ENCODE measurements at places on chromosomes 1 and 21.
A peak's percentile ranks its signal among the peaks of the same experiment; 100 is the strongest.

GRCh38 chr1:44650159-44650831 is 24.0 kb downstream of the TMEM53 start:
- DNase-seq = no peak

GRCh38 chr1:181592255-181592859 is 109.0 kb downstream of the CACNA1E start:
- DNase-seq = no peak

- no peak for DNase-seq
Measured at GRCh38 chr1:24846671-24847070, 83.4 kb downstream of the RUNX3 start.

DNA sequence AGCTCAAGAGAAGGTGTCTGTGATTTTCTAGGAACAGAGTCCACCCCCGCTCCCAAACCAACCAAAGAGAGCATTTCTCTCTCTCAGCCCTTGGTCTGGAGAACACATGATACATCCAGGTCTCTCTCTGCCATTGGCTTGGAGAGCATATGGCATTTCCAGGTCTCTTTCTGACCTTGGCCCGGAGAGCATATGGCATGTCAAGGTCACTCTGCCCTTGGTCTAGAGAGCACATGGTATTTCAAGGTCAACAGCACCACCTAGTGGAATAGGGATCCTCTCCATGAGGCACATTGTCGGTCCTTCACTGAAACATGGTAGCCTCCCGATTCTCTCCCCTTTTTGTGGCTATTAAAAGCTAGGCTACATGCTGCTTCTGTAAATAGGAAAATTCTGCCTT is 437.7 kb upstream of the OLFM3 start:
- peak; percentile 20 for DNase-seq

DNA sequence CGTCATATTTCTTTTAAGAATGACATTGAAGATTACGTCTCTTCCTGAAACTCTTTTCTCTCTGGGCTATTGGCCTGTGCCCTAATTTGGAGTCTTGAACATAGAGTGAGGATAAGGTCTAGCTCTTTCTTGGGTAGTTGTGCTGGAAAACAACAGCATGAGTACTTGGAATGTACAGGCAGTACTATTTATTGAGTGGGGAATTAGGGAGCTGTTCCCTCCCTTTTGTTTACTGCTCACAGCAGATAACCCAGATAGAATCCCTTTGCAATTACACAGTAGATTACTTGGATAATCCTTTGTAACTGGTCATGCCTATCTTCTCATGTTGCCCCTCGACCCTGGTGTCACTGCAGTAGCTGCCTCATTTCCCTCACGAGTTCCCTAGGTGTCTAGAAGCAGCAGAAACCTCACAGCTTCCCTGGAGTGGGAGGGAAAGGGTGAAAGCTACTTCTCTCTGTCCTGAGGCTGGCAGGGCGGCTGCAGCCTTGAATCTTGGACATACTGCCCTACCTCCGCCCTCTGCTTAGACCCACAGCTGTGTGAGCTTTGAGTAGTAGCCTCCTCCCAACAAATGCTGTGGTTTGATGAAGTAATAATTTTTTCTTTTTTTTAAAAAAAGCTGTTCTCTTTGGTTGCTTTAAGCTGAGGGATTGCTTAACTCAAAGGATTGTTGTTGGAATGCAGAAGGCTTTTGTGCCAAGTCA is 70.6 kb downstream of the FGGY start:
- DNase-seq = peak; percentile 69

- no peak for DNase-seq
Measured at GRCh38 chr1:183331091-183331742, 87.0 kb downstream of the NMNAT2 start.

- DNase-seq = no peak
Measured at GRCh38 chr1:22090867-22091266, 38.4 kb downstream of the CDC42 start.

GRCh38 chr21:36479415-36480402 is at the start of gene CLDN14:
CLDN14 (minus strand) TSS chr21:36480122; CDS start chr21:36461695, 18,427 bp downstream.
- DNase-seq = no peak

DNA sequence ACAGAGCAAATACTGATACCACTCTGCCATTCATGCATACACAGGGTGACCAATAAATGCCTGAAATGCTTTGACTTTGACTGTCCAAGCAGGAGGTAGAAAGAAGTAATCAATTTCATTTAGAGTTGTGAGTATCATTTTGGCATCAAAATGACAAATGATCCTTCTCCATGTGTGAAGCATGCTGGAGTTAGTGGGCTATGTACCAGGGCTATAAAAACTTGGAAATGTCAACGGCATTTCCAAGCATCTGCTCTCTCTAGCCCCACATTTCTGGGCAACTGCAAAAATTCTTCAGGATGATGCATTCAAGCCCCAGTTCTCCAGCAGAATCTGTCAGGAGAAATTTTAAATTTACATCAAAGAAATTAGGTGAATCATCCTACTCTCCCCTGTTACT is 208.4 kb upstream of the PTBP2 start:
- no peak for DNase-seq

- no peak for DNase-seq
Measured at GRCh38 chr1:99315305-99315704, 51.0 kb downstream of the PLPPR4 start.

DNA sequence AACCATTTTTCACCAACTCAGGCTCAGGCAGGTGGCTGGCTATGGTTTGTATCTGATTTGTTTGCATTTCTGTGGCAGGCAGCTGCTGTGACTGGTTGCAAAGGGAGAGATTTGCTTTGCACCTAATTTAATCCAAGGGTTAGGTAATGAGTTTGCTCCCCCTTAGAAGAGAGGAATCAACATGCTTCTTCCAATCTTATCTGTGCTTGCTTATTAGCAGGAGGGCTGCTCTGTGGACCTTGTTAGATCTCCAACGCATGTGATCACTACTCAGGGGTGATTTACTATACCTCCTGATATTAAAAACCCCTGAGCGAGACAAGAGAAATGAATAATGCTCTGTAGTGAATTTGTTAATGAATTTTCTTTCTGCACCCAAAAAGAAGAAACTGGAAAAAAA is 20.5 kb downstream of the OLFML3 start:
- DNase-seq = no peak

GRCh38 chr1:100581096-100581705 is 43.3 kb downstream of the GPR88 start:
- DNase-seq = no peak

DNA sequence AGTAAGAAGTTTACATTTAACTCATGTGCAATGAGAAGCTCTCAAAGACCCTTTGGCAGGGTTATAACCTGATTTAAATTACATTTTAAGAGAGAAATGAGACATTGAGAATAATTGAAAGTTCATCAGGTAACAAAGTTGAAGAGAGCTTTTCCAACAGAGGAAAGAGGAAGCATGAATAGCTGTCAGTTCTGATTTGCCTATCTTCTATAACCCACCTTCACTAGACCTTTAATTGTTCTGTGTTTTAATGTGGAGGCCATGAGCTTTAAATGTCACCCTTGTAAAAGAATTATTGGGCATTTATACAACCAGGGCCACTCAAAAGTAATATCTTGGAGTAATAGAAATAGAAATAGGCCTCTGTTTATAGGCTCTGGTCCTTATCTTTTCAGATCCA is 9.3 kb upstream of the FCRL1 start:
- no peak for DNase-seq

- DNase-seq = no peak
Measured at GRCh38 chr1:109254621-109255096, 5.3 kb downstream of the CELSR2 start.

GRCh38 chr1:216702170-216702569 is 21.1 kb downstream of the ESRRG start:
- no peak for DNase-seq

DNA sequence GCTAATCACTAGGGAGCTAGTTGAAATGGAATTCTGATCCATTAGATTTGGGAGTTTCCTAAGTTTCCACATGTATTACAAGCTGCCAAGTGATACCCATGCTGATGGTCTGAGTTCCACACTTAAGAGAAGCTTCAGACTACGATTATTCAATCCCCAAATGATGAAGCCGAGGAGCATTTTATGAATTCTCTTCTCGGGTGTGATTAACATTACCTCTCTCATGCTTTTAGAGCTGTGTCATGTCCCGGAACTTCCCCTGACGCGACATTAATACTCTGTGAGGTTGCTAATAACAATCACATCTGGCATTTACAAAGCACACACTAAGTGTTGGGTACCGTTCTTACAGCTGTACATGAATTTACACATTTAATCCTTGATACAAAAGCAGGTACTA is 63.0 kb downstream of the KCNJ15 start:
- DNase-seq = no peak

DNA sequence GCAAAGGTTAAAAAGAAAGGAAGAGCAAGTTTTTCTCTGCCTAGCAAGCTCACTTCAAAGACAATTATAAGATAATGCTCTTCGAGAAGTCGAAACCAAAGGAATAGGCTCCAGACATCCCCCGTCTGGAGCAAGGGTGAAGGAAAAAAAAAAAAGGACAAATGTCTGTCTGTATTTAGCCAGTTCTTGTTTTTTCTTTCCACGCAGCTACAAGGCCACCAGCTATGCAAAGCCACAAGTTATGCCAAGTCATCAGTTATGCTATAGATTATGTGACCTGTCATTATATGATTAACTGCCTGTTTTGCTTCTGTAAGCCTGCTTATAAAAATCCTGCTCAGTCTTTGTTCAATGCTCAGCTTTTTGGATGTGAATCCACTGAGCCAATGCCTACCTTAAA is 2.4 kb upstream of the THEM5 start:
- no peak for DNase-seq

DNA sequence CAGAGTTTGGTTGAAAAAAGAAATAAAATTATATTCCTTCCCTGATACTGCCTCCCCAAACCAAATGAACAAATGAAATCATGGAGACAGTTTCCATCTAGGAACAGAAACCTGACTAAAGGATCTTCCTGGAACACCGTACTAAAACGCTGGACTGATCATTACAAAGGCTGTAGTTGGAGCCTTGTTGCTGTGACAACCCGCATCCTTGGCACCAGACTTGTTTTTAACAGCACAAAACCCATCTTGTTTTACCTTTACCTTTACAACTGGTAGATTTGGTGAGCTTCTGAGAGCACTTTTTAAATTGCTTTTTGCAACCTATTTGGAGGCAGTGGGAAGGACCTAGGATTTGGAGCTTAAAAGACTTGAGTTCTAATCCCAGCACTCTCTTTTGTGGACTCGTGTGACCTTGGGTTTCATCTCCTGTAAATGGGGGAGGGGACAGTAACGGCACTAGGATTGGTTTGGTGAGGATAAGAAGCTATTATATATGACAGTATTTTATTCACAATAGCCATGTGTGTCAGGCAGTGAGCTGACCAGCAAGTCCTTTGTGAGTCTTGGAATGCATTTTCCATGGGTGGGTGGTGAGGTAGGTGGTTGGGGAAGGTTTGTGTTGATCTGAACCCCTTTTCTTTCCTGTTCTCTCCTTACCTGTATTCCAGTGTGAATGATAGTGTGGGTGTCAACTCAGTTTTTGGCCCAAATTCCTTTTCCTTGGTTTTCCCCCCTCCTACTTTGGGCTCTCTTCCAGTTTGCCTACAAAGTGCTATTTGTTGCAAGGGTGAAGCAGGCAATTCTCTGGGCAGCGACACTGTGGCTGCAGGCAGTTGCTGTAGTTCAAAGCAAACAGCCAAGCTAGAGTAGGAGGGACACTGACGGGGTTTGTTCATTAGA is 12.6 kb downstream of the LRRC8D start:
- no peak for DNase-seq

GRCh38 chr1:230807561-230808280 is 60.5 kb downstream of the CAPN9 start:
- DNase-seq = no peak

DNA sequence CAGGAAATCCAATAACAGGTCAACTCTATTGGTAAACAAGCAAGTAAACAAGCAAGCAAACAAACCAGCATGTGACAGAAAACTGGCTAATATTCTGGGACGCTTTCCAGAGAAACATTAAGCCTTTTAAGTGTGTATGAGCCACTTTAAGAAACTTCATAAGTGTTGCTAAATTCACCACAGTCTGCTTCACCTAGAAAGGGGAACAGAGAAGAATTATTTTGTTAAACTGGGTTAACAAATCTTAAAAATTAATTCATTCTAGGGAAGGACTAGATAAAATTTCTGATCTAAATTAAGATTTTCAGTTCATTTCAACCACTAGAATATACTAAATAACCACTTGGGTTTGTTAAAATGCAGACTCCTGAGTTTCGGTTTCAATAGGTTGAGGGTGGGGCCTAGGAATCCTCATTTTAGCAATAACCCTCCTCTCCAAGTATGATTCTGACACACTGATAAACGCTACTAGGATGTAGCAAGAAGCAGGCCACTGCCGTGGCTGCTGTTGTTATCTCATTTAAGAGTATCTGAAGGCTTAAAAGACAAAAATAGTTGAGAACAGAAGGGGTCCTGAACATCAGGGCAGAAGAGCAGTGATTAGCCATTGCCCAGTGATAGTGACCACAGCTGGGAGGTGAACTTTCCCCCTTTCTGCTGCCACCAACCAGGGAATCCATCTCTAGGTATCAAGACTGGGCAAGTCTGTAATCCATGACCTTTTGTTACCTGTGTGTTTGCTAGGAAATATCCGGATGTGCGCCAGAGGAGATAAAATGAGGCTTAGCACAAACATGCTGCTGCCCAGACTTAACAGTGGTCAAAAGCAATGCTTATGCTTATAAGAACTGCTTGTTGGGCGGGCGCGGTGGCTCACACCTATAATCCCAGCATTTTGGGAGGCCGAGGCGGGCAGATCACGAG is 11.2 kb downstream of the CREG1 start:
- DNase-seq = no peak

- no peak for DNase-seq
Measured at GRCh38 chr1:212944229-212944901, 6.0 kb upstream of the VASH2 start.

- peak; percentile 39 for DNase-seq
Measured at GRCh38 chr21:25283720-25284119, 323.6 kb downstream of the MRPL39 start.
